Stimulated activated CD8-positive, alpha-beta memory T cell treated with anti-CD3 and anti-CD28 coated beads, Interleukin-2, amount 100 ng/mL, for 1 hour (primary cell): ENCODE measurements at places on chromosomes 6 and 20.
A peak's percentile ranks its signal among the peaks of the same experiment; 100 is the strongest.

DNA sequence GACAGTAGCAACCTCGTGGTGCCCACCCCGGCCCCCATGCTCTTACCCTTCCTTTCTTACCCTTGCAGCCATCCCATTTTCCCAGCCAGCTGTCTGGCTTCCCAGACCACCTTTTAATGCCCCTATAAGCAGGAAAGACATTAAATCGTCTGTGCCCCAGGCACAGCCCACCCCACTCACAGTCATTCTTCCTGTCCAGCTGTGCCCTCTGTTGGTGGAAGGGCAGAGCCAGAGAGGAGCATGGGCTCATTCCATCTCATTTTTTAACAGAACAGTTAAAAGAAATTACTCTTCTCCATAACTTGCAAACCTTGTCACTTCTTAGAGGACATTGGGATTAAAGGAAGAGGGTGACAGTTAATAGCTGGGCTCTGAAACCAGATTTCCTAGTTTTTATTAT is 240.5 kb downstream of the NRN1 start:
- DNase-seq: no peak

DNA sequence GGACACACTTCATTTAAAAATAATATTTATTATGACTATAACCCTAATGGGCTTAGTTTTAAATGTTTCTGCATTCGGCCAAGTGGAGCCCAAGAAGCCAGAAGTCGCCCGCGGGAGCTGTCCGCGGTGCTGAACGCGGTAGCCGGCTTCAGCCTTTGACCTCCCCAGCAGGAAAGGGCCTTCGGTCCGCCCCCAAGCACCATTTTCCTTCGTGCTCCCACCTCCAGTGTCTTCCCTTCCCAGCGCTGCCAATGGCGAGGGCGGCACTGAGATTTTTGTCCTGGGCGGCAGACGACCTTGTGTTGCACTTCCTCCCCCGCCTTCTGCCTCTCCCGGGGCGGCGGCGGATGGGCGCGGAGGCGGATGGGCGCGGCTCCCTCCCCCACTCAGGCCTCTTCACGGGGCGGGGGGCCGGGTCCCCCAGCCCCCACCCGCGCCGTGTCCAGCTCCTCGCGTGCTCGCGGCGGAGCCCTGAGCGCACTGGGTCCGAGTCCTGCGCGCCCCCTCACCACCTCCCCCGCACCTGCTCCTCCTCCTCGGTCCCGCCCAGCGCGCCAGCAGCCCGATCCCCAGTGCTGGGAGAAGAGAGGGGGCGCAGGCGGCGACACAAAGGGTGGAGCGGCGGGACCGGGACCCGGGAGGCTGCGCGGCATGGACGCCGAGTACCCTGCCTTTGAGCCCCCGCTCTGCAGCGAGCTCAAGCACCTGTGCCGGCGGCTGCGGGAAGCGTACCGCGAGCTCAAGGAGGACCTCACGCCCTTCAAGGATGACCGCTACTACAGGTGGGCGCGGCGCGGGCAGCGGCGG is 23.6 kb upstream of the TMEM181 start:
- DNase-seq: peak; percentile 44

- no peak for DNase-seq
These were observed 3.7 kb downstream of the PIM1 start for GRCh38 chr6:37173493-37174195.

GRCh38 chr6:100574836-100575235 is 110.1 kb upstream of the SIM1 start:
- DNase-seq: no peak

DNA sequence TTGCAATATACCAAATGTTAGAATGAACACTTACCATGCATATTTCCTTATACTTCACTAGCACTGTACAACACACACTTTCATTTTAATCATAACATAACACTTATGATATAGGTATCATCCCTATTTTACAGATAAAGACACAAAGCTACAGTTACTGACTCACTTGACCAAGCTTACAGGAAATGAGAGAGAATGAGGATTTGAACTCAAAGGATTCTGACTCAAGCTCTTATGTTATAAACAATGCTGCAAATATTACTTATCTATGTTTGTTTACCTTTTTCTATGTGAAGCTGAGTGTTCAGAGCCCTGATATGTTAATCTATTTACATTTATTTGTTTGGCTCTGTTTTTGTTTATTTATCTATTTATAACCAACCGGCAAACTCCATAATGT is 245.4 kb downstream of the PTPRK start:
- no peak for DNase-seq

- DNase-seq: no peak
These were observed 8.4 kb downstream of the MAPK13 start for GRCh38 chr6:36138667-36139066.

GRCh38 chr20:48718786-48719578 is 108.8 kb downstream of the PREX1 start:
- peak; percentile 13 for DNase-seq

- DNase-seq: no peak
These were observed 52.8 kb downstream of the YTHDF1 start for GRCh38 chr20:63163171-63163570.

GRCh38 chr6:16228709-16229665 is 9.4 kb upstream of the GMPR start:
- no peak for DNase-seq

DNA sequence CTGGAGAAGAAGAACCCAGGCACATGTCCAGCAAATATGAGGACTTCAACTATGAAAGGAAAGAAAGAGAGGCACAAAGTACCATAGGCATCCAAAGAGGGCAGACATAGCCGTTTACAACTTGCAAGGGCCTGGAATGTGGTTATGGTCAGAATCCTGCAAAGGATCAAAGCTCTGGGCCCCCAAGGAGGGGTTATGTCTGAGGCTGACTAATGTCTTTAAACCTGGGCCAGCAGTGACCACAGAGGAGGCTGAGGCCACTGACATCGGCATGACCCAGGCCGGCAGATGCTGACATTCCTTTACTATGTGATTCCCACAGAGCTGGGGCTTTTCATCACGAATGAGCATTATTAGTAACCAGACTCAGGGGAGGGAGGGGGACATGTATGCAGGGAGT is 861.1 kb downstream of the DHX35 start:
- no peak for DNase-seq

- DNase-seq: no peak
These were observed 74.3 kb downstream of the RPS12 start for GRCh38 chr6:132888701-132889100.

DNA sequence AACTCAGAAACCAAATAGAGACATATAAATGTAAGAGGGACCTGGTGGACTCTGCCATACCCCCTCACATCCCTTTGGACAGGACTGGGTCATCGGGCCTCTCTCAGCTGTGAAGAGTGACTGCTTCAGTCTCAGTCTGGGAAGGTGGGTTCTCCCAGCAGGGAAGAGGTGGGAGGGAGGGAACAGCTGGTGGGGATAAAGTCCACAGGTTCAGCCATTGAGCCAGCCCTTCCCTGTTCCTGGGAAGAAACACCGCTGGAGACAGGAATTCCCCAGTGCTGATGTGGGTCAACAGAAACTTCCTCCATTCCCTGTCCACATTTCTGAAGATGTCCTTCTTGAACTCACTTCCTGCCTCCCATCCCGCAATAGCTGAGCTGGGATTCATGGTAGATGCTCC is 209.2 kb upstream of the PMEPA1 start:
- DNase-seq: no peak
